ENCODE measurements at places on chromosomes 11 and 22.
A peak's percentile ranks its signal among the peaks of the same experiment; 100 is the strongest.

DNA sequence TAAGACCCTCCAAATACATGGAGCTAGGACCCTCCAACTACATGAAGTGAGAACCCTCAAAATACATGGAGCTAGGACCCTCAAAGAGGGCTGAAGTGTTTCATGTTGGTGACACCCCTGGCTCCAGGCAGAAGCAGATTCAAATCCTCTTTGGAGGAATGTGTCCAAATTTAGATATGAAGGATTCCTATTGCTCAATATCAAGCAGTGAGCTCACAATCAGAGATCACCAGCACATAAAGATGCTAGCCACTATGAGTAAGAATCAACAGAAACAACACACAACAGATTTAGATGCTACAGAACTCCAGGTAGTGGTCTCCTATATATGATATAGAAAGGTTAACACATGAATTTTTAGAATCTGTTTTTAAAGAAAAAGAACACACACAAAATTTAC, 11.2 kb upstream of the RAB3IL1 start:
- DNase-seq = no peak

- no peak for DNase-seq
Observed at GRCh38 chr11:10564696-10565318, 3.7 kb downstream of the LYVE1 start.

DNA sequence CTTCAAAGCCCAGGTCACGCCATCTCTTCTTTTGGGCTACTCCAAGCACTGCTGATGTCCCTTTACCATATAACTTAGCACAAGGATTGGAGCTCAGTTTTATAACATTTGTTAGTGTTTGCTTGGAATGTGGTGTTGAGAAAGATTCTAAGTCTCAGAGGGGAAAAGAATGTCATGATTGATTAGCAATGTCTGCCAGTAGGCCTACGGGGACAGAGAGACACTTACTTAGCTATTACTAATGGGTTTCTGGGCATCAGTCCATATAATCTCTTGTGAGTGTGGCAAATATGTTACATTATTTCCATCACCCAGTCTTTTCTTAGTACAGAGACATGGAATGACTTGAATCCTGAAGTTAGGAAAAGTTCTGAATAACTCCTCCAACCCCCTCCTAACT, 75.4 kb upstream of the FSHB start:
- no peak for DNase-seq

DNA sequence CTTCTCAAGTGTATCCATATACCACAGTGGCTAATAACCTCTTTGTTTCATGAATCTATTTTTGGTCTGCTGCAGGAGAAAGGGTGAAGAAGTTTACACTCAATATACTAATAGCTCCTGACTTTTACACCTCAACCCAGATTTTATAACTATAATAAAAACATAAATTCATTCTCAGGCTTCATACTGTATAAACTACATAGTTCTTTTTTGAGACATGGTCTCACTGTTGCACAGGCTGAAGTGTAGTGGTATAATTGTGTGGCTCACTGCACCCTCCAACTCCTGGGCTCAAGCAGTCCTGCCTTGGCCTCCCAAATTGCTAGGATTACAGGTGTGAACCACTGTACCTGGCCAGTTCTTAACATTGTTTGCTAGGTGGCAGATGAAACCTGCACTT, 17.8 kb upstream of the CCDC179 start:
- no peak for DNase-seq

DNA sequence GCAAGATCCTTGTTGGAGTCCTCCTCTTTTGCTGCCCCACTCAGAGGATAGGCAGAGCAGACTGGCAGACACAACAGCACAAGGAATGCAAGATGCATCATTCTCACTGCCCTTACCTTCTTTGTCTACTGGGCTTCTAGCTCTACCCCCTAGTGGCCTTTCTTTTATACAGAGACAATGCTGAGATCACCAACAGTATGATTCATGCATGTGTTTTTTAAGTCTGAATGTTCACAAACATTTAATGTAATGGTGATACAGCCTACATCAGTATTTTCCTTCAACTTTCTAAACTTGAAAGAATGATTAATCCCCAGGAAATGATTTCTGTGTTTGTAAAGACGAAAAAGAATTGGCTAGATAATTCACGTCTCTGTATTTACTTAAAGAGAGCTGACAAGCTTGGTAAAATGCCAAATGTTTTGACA, at the start of gene MMP10:
Gene MMP10, minus strand, starts transcription at position 138 of the 428 bp plus-strand sequence. Its CDS starts 37 bp downstream, at position 101.
- DNase-seq = peak; percentile 8

- DNase-seq = no peak
Observed at GRCh38 chr11:132911186-132911585, 621.1 kb downstream of the OPCML start.

DNA sequence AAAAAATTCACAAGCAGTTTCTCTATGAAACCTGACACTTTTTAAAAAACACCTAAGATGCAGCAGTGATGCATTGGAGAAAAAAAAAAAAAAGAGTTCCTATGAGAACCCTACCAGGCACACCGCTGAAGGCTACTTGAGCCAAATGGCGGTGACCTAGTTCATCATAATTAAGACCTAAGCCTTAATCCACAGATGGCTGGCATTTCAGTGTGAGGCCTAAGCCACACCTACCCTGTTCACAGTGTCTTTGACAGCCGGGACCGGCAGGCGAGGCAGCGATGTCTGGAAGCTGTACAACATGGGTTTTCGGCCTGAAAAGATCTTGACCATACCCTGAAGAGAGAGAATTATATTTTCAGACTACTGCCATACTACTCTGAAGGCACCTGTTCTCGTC, 38.0 kb downstream of the CPT1A start:
- DNase-seq = no peak

- no peak for DNase-seq
Observed at GRCh38 chr11:128260398-128260797, 327.0 kb downstream of the ETS1 start.

Measured in NCI-H1930 (cell line).